ENCODE measurements at places on chromosomes 5 and 9.

DNA sequence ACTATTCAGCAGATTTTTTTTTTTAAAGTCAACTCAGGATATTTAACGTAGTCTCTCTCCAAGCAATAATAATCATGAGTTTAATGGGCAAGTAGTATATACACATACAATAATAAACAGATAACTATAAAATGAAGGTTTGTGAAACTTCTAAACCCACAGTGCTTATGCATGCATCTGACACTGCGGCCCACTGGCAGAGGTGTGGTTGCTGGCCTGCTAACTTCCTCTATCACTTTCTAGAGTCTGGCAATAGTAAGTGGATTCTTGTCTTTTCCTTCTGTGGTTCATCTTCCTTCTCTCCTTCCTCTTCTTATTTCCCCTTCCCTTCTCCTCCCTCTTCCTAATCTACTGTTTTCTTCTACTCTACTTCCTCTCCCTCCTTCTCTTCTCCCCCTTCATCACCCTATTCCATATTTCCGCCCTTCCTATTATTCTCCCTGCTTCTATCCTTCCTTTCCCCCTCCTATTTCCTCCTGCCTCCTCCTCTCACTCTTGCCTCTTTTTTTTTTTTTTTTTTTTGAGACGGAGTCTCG is 18.6 kb upstream of the AGXT2 start:
- no peak for DNase-seq

DNA sequence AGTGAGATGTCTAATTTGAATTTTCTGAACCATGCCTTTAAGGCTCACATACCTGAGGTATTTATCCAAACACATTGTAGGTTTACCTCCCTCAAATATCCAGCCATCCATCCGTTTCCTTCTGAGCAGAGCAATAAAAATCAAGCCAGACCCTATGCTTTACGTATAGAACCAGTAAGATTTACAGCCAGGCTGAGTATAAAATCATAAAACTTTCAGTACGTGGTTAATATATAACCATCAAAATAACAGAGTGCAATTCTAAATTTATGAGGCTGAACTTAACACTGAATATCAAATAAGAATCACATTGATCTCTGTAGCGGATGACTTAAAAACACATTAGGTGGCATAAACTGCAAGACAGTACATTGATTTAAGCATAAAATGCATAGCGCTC is 877.9 kb upstream of the WWC1 start:
- no peak for DNase-seq

DNA sequence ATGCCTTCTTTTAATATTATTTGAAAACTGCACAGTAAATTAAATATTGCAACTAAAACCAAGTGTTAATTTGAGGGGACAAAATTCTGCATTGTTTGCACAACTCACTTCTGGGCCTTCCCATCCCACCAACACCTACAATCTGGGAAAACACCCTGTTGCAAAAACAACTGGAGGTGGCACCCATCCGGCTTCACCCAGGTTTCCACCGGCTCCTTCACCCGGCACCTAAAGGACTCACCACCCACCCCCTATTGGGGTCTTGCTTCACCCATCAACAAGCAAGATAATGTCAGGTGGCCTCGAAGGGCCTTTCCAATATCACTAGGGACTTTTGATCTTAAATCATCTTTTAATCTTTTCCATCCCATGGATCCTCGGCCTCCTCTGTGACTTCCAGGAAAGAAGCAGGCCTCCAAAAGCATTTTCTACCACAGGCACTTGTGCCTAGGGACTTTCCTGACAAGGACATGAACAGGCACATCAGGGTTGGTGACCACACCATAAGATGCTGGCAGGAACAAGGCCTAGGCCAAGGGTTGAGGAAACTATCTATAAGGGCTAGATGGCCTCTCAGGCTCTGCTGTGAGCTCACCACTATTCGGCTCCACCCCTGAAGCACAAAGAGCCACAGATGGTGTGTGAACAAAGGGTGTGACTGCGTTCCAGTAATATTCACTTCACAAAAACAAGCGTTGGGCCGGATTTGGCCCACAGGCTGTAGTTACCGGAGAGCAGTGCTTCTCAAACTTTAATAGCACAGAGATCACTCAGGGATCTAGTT is 205.1 kb downstream of the AUH start:
- no peak for DNase-seq

DNA sequence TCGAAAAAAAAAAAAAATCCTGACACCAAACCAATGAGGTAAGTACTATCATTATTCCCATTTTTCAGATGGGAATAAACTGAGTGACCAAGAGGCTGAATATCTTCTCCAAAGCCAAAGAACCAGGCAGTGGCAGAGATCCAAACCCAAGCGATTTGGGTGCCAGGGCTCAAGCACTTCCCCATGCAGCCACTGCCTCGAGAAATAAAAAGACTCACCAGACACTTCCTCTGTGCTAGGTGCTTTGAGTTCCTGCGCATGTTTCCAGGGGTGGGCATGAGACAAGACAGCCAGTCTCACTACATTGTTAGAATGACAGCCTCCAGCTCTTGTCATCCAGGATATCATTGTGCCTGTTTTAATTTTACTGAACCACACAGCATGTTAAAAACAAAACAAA is 2.3 kb upstream of the RPL26L1 start:
- no peak for DNase-seq

GRCh38 chr5:125333416-125333815 is 587.0 kb upstream of the ZNF608 start:
- no peak for DNase-seq

DNA sequence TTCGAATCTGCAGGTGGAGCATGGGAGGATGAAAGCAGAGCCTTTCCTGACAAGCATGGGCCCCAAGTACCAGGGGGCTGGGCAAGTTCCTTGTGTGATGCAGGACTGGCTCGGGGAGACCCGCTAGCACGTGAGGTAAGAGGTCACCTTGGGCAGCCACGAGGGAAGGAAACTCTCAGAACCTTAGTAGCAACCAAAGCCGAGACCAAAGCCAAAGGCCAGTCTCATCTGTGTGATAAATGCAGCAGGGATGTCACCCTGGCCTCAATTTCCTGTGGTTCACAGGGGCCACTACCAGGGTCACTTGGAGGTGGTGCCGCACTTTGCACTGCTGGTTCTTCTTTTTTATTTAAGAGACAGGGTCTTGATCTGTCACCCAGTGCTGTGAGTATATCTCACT is 39.5 kb downstream of the PRRT1B start:
- no peak for DNase-seq

- DNase-seq, result no peak
Measured at GRCh38 chr9:3675946-3676345, 150.1 kb upstream of the RFX3 start.

DNA sequence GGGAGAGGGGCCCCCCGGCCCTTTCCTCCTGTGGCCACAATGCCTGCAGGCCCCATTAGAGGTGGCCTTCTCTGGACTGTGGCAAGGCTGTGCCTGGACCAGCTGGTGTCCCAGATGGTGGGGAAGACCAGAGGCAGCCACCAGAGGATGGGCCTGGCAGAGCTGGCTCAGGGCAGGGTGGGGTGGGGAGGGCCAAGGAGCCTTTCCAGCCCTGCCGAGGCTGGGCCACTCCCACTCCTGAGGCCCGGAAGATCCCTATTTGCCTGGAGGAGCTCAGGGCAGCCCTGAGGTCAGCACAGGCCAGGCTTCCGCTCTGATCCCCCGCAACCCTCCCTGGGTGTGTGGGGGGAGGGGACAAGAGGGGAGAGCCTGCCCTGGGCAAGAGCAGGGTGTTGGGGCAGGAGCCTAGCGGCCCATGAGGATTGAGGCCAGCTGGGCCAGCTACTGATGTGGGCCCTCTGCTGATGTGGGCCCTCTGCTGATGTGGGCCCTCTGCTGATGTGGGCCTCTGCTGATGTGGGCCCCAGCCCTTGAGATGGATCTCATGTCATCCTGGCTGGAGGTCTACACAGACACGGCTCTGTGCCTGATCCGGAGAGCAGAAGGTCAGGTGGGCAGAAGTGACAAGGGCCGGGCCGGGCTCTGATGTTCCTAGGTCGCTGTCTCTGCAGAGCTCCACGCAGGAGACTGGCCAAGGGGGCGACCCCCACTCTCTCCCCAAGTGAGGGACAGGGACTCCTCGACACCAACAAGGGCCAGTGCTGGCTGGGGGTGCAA is 6.0 kb downstream of the MRPS2 start:
- peak; percentile 69 for DNase-seq

- DNase-seq, result no peak
Measured at GRCh38 chr5:123874600-123875201, 362.7 kb downstream of the CSNK1G3 start.

DNA sequence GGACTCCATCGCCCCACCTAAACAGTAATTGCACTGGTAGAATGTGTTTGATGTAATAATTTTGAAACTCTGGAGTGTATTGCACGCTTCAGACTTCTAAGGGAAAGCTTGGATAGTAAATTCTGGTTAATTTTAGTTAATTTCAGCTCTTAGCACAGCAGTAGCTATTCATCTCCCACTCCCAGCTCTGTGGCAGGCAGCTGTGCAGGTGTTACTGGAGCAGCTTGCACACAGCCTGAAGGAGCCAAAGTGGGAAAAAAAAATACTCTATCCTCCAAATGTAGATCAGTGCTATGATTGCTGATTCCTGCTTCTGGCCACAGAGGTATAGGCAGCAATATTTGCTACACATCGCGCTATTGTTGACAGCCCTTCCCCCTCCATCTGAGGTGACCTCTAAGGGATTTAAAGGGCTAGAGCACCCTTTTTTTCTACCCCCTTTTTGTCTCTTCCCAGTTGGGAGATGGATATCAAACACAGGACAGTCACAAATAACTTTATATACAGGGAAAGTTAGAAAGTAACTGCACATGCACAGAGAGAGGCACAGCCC is 97.4 kb downstream of the KCTD16 start:
- DNase-seq, result no peak

GRCh38 chr5:68803881-68804319 is 289.9 kb upstream of the SLC30A5 start:
- DNase-seq, result no peak

DNA sequence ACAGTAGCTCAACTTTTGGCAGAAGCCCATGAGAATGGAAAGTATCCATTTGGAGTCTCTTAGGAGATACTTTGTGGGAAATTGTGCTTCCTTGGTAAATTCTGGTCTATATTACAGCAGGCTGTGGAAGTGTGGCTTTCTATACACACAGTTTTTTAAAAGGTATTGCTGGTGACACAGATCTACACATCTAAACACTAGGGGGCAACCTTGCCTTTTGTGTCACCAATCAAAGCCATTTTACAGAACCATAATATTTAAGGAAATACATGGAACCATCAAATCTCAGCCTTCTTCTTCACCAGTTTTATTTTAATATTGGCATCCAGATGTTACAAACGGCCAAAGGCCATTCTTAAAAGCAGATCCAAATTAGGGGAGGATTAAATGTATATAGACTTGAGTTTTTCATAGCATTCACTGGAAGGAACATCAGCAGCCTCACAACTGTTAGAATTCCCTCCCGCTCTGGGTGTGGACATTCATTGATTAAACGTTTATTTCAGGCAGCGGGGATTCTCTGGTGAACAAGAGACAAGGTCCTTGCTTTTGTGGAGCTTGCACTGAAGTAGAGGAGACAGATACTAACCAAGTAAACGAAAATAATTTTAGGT is 132.4 kb upstream of the EPB41L4A start:
- no peak for DNase-seq

DNA sequence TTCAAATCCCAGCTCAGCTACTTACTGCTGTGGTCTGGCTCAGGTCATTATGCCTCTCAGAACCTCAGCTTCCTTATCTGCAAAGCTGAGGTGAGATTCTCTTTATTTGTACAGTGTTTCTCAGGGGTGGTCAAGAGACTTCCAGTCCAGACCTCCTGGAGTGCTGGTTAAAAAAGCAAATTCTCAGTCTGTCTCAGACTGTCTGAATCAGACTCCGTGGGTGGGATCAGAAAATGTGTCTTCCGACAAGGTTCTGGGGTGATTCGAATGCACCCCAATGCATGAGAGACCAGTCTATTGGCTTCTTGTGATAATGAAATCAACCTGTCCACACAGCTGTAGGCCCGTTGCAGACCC is 137.7 kb upstream of the SMIM23 start:
- DNase-seq, result no peak

DNA sequence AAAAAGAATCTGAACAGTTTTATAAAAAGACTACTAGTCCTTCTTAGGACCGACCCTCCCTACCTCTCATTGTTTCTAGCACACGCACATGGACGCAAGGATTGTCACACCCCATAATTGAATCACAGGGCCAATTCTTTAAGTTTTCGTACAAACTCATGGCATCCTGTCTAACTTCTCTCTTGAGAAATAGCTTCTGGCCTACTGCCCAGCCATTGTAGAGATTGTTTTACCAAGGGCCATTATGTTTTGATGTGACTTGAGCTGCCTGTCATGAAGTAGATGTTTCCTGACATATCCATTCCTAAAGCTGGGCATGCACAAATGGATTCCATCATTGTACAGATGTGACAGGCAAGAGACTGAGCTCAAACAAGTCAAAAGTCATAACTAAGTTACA is 1672.1 kb upstream of the C9orf72 start:
- DNase-seq, result no peak

DNA sequence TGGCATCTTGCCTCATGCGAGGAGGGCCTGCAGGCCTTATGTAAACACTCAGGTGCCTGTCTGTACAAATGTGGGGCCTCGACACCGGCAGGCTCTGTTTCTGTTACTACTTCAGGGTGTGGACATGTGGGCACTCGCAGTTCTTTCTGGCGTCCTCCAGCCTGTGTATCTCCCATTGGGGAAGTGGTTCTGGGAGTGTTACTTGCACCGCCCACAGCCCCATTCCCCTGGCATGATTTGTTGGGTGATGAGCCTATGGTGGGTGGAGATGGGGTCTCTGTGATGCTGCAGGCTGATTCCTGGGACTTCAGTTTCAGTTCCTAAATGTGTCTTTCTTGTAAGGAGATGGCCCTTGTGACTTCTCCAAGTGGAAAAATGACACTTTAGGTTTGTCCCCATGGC is 82.1 kb upstream of the PITX1 start:
- no peak for DNase-seq

GRCh38 chr5:171806976-171807747 is 21.5 kb downstream of the SMIM23 start:
- no peak for DNase-seq

- no peak for DNase-seq
Measured at GRCh38 chr5:60851626-60852025, 7.6 kb upstream of the ELOVL7 start.

- no peak for DNase-seq
Measured at GRCh38 chr5:163532171-163533084, 27.0 kb downstream of the MAT2B start.

- DNase-seq, result no peak
Measured at GRCh38 chr9:108002371-108002956, 512.9 kb upstream of the KLF4 start.

GRCh38 chr9:126822278-126822677 is 17.4 kb downstream of the ZBTB43 start:
- DNase-seq, result no peak

- no peak for DNase-seq
Measured at GRCh38 chr5:157718519-157718918, 12.7 kb upstream of the THG1L start.

- no peak for DNase-seq
Measured at GRCh38 chr5:23260621-23261020, 246.8 kb upstream of the PRDM9 start.

GRCh38 chr9:92704528-92704927 is 34.6 kb upstream of the IPPK start:
- no peak for DNase-seq

All from posterior vena cava (tissue), 2 donors.